T-cell (primary cell): ENCODE measurements at places on chromosomes 1 and 21.

DNA sequence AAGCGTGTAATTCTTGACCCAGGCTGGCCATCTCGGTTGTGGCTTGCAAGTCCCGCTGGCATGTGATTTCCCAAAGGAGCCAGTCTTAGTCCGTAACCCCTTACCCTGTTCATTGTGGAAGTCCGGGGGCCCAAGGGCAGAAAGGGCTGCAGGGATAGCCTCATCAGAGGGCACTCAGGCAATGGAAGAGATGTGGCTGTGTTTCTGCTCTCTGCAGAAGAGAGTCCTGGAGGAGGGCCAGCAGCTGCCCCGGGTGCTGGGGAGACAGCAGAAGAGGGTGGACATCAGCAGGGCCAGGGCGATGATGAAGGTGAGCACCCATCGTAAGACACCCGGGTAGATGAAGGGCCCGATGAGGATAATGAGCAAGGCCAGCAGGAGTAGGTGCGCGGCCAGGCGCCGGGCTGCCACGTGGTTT is 830 bp downstream of the RNF186 start:
- DNase-seq = no peak

- DNase-seq = no peak
These were observed 316.9 kb upstream of the ADGRL4 start for GRCh38 chr1:79323239-79324025.

- peak; percentile 74 for DNase-seq
These were observed 62.7 kb downstream of the SKI start for GRCh38 chr1:2290595-2291510.

DNA sequence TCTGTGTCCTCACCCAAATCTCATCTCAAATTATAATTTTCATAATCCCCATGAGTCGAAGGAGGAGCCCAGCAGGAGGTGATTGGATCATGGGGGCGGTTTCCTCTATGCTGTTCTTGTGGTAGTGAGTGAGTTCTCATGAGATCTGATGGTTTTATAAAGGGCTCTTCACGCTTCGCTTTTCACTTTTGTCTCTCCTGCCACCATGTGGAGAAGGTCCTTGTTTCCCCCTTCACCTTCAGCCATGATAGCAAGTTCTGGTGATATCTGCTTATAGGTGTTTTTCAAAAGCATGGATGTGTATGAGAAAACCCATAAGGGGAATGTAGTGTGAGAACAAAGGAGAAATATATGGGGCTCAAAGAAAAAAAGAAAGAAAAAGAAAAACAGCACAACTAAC is 405.9 kb upstream of the RGS18 start:
- no peak for DNase-seq

- no peak for DNase-seq
These were observed 8.7 kb downstream of the RUNX3 start for GRCh38 chr1:24921412-24921811.

GRCh38 chr1:185520188-185520920 is 203.3 kb upstream of the IVNS1ABP start:
- DNase-seq = no peak

DNA sequence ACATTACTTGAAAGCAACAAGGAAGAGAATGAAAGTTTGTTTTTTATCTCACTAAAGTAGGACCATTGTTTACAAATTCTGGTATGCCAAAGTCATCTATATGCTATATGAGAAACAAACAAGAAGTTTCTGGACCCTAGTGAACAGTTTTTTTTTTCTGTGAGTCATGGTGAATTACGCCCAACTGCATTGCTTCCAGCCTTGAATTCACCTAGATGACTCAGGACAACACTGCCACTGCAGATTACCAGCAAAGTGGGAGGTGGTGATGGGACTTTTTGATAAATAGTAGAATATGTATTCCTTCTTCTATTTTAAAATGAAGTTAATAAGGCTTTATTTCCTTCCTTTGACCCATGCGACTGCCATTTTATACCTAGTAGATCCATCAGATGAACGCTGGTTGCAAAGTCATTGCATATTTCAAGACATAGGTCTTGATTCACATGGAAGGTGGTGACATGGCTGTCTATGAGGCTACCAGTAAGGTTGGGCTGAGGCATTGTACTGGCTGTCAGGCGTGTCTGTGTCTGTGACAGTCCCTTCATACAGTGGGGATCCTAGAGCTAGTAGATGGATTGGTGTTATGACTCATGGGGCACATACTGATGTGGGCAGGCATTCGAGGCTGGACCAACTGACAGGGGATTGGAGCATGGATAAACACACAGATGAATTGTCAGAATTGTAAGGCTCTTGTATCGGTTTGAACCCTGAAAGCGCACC is 49.1 kb upstream of the APOBEC4 start:
- no peak for DNase-seq

GRCh38 chr1:37424523-37424922 is 49.9 kb upstream of the ZC3H12A start:
- DNase-seq = no peak

DNA sequence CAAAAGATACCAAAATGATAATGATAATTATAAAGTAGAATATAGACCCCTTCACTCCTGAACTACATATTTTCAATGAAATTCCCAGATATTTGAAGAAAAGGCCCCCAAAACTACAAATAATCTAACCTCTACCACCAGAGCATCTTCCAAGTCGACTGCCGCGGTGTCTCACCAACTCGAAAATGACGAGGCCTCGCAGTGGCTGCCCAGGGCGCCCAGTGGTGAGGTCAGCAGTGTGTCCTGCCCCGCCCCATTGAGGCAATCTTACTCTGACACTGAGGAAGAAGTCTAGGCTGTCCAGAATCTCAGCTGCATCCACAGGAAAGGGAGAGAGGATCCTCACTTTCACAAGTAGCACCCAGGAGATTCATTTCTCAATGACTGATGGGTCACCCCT is 5.2 kb downstream of the DUSP10 start:
- no peak for DNase-seq

DNA sequence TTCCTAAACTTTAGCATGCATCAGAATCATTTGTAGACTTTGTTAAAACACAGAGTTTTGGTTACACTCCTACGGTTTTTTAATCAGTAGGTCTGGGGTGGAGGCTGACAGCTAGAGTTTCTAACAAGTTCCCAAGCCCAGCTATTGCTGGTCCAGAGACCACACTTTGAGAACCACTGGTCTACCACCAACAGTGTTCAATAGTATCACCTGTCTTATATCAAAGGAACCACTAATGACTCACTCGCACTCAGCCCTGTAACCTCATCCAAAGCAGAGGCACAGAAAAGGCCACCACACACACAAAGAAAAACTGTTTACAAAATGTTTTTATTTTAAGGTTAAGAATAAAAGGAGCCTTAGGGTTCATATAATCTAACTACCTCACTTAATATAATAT is 68.7 kb downstream of the HIVEP3 start:
- DNase-seq = no peak

DNA sequence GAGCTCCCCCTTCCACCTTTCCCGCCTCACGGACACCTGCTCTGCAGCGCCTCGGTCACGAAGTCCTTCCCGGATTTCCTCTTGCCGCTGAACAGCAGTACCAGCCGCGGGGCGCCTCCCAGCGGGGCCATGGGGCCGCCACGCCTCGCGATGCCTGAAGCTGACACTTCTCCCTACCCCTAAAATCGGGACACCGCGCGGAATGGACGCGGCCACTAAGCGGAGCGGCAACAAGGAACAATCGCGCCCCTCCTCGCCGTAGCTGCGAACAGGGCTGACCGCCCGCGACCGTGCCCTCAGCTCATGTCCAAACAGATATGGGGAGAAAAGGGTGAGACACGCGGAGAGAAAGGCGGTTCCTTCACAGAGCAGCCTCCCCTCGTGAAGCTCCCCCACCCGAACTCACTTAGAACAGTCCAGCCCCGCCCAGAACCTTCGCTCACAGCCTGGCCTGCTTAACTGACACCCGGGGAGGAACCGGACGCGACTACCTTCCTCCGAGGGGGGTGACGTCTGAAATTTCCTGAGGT is at the start of gene PMVK:
Gene PMVK (minus strand): TSS at position 165 of the 530 bp plus-strand sequence. CDS start 34 bp downstream, at position 131.
- DNase-seq = peak; percentile 93

- no peak for DNase-seq
These were observed 14.1 kb downstream of the IFFO2 start for GRCh38 chr1:18942340-18942739.

DNA sequence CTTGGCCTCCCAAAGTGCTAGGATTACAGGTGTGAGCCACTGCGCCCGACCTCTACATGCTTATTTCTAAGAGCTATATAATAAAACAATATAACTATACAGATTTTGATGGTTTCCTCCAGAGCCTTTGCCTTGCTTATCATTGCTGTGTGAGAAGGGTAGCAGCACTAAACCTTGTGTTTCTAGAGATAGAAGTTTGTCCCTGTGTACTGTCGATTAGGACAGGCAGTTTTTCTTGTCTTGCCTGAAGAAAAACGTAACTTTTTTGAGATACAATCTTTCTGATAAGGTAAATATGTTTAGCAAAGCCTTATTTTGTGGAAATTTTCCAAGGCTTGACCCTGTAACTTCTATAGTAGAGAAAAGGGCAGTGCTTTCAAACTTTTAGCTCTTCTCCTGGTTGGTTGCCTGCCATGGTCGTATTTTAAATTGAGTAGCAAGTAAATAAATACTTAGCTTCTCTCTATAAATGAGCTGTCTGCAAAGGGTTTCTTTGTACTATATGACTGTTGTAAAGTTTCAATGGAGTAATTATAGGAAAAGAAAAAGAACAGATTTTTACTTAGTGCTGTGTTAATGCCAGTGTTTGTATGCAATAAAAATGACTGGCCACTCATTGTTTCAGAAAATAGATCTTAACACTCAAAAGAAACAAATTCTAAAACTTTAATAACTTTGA is 86.4 kb upstream of the CACYBP start:
- no peak for DNase-seq

GRCh38 chr1:165842671-165843129 is 15.3 kb downstream of the UCK2 start:
- DNase-seq = no peak

DNA sequence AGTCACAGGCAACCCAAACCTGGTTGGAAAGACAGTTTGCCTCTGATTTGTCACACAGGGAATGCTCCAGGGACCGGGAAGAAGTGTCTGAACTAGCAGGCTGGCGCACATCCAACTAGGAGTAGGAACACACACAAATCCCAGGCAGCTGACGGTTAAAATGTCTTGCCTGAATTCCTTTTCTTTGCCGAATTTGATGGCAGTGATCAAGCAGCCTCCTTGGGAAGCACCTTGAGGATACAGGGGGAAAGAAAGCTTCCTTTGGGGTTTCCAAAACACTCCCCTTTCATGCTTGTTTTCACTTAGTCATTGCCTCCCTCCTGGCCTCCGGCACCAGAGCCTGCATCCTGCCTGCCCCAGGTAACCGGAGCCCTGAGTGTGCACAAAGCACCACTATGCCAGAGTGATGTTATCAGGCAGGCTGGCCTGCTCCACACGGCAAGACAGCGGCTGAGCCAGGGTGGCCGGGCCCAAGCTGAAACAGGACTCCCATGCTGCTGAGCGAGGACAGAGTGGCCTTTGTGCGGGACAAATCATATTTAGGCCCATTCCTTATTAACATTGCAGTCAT is 193.8 kb downstream of the LMX1A start:
- DNase-seq = no peak

DNA sequence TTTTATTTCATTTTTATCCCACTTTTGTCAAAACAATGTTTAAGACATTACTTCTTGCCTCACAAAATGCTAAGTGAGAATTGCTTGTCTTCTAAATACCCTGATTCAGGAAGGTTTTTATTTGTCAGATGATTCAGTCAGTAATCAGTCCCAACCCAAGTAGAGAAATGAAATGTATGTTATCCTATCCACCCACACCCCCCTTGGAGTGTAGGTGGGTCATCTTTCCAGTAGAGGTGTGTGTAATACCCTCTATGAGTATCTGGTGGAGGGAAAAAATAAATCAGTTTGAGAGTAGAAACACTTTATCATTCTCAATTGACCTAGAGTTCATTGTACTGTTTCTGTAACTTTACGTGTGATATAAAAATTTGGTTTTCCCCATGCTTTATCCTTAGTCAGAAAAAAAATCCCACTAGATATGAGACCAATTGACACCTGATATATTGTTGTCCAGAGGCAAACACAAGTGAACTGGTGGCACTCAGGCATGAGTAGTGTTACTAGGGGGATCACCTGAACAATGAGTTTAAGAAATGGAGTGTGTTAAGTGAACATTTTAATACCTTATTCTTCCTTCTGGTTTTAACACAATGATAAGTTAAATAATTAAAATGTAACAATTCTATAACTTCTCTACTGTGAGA is 153.8 kb upstream of the C1orf105 start:
- no peak for DNase-seq

DNA sequence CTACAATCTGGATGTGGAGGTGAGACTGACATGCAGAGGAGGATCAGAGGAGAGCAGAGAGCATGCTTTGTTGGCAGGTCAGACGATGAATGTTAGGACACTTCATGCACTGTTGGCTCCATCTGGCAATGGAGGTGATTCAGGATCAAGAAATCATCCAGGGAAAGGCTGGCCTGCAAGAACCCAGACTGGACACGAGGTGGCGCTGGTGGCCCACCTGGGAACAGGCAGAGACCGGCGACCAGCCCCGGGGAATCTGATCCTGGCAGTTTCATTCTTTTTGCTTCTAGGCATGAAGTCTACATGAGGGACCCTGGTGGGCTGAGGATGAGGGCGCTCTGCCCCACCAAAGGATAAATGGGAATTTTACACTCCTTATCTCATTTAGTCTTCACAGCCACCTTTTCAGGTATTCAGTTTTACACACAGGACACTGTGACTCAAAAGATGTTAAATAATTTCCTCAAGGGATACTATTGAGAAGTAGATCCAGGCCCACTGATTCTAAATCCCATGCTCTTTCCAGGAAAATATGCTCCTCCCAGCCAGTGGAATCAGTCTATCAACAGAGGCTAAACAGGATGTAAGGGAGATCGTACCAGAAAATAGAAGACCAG is 26.2 kb upstream of the SCMH1 start:
- DNase-seq = peak; percentile 26

DNA sequence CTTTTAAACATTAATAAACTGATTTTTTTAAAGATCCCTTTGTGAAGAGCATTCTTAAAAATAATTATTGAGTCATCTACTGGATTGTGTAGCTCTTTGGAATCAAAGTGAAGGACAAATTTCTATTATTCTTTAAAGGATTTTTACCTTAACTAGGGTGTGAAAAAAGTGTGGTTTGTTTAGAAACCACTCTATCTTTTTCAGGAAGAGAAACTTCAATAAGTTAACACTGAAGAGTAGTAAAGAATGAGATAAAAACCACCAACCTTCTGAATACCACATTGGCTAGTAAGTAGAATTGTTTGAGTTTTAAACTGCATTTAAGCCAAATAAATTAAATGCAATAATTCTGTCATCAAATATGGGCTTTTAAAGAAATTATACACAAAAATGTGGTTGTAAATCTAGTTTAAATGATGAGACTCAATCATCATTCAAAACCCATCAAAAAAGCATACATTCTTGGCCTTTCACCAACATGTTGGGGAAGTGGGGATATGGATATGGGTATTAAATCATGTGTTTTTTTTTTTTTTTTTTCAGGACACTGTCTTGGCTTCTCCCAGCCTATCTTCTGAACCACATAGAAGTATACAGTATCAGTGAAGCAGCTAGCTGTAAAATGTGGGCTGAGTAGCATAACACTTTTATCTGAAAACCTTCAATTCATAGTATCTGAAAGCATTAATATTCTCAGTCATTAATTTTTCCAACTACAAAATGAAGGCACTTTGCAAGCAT is 4.8 kb downstream of the S1PR1 start:
- no peak for DNase-seq
